Breast epithelium (tissue), 4 donors: ENCODE measurements at places on chromosomes 4 and X.

- no peak for DNase-seq
- H3K4me3 ChIP-seq: no peak overlapping the region
- H3K27me3 ChIP-seq: no peaks in the 10 kb centered on the region
- H3K4me1 ChIP-seq: no peaks in the 10 kb centered on the region
- H3K36me3 ChIP-seq: no peaks in the 10 kb centered on the region
- H3K27ac ChIP-seq: no peak overlapping the region
Measured at GRCh38 chr4:42927946-42928345, 35.4 kb downstream of the GRXCR1 start.

- no peaks in the 10 kb centered on the region for H3K27me3 ChIP-seq
- no peak overlapping the region for H3K4me3 ChIP-seq
- no peaks in the 10 kb centered on the region for H3K4me1 ChIP-seq
- DNase-seq: no peak
- no peak overlapping the region for H3K27ac ChIP-seq
- no peaks in the 10 kb centered on the region for H3K36me3 ChIP-seq
Measured at GRCh38 chr4:100823066-100823992, 305.5 kb upstream of the EMCN start.

DNA sequence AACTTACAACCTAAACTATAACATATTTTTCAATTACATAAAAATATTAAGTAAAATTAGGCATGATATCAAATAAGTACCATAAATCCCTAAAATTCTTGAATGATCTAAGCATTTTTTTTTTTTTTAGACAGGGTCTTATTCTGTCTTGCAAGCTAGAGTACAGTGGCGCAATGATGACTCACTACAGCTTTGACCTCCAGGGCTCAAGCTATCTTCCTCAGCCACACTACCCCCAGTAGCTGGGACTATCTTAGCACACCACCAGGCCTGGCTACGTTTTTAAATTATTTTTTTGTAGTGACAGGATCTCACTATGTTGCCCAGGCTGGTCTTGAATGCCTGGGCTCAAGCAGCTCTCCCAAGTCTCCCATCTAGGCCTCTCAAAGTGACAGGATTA is 1042.3 kb downstream of the FSTL5 start:
- no peak for DNase-seq
- no peaks in the 10 kb centered on the region for H3K4me1 ChIP-seq
- H3K27me3 ChIP-seq: no peaks in the 10 kb centered on the region
- no peak overlapping the region for H3K4me3 ChIP-seq

GRCh38 chrX:23919706-23920320 is 12.0 kb downstream of the CXorf58 start:
- no peak for DNase-seq
- no peak overlapping the region for H3K27ac ChIP-seq
- H3K27me3 ChIP-seq: peaks cover 21% of the 10 kb centered on the region
- H3K36me3 ChIP-seq: no peaks in the 10 kb centered on the region

- no peak for DNase-seq
- no peak overlapping the region for H3K27ac ChIP-seq
- H3K4me1 ChIP-seq: no peaks in the 10 kb centered on the region
- no peaks in the 10 kb centered on the region for H3K36me3 ChIP-seq
- peaks cover 4% of the 10 kb centered on the region for H3K27me3 ChIP-seq
Measured at GRCh38 chrX:14359316-14359715, 170.0 kb upstream of the GLRA2 start.

DNA sequence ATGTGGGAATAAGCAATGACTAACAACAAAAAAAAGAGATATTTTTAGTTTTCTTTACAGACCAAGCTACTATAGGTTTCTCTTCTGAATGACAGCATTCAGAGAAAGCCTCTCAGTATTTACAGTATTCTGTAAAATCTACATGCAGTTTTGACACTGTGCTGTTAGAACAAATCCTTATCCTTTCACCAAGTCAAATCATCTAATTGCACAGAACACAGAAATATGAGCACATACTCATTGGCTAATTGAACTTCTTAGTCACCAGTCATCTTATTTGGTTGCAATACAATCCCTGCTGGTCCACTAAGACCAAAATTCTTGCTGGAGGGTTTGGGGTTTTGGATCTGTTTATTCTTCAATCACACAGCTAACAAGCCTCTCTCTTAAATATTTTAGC is 5.7 kb downstream of the ACOT9 start:
- H3K27ac ChIP-seq: no peak overlapping the region
- H3K36me3 ChIP-seq: no peaks in the 10 kb centered on the region
- no peak overlapping the region for H3K4me3 ChIP-seq

GRCh38 chrX:22110729-22111494 is 78.8 kb downstream of the PHEX start:
- peaks cover 15% of the 10 kb centered on the region for H3K27me3 ChIP-seq
- H3K4me1 ChIP-seq: no peaks in the 10 kb centered on the region
- DNase-seq: no peak
- no peaks in the 10 kb centered on the region for H3K36me3 ChIP-seq
- no peak overlapping the region for H3K27ac ChIP-seq
- H3K4me3 ChIP-seq: no peak overlapping the region

- no peak for DNase-seq
- H3K36me3 ChIP-seq: no peaks in the 10 kb centered on the region
- no peak overlapping the region for H3K27ac ChIP-seq
- no peak overlapping the region for H3K4me3 ChIP-seq
- H3K4me1 ChIP-seq: no peaks in the 10 kb centered on the region
Measured at GRCh38 chr4:10164877-10165283, 48.3 kb upstream of the WDR1 start.

- no peaks in the 10 kb centered on the region for H3K36me3 ChIP-seq
- H3K27me3 ChIP-seq: no peaks in the 10 kb centered on the region
- no peak overlapping the region for H3K4me3 ChIP-seq
- H3K4me1 ChIP-seq: no peaks in the 10 kb centered on the region
Measured at GRCh38 chr4:25310066-25310802, 2.3 kb upstream of the ZCCHC4 start.

DNA sequence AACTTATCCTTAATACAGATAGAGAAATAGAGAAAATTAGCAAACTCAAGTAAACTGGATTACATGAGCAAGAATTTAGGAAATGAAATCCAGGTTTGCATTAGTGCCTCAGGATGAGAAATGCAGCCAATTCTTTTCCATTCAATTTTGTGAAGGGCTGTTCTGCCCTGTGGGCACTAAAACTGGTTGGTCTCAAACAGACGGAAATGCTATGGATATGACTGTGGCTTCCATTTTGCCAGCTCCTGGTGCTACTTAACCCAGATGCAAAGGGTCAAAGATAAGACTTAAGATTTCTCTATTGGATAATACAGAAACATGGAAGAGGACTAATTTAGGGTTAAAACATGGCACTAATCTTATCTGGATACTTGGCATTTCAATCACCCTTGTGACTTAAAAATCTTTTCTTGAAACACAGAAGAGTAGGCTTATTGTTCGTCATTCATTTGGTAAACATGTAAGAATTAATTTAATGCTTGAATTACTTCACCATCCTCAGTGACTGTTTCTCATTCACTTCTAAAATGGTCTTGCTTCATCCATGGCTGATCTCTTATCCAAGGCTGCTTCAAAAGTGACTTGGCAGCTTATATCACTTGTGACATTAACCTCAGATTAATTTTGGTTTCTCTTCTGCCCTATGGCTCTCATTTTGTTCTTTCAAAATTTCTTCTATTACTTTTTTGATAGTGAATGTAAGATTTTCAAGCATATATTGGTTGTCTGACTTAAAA is 1008.7 kb downstream of the GLUD2 start:
- H3K27ac ChIP-seq: no peak overlapping the region
- DNase-seq: no peak
- H3K36me3 ChIP-seq: no peaks in the 10 kb centered on the region
- no peak overlapping the region for H3K4me3 ChIP-seq

- H3K27me3 ChIP-seq: no peaks in the 10 kb centered on the region
- H3K27ac ChIP-seq: no peak overlapping the region
- no peaks in the 10 kb centered on the region for H3K4me1 ChIP-seq
- H3K36me3 ChIP-seq: no peaks in the 10 kb centered on the region
Measured at GRCh38 chr4:38371391-38371851, 292.6 kb upstream of the KLF3 start.

DNA sequence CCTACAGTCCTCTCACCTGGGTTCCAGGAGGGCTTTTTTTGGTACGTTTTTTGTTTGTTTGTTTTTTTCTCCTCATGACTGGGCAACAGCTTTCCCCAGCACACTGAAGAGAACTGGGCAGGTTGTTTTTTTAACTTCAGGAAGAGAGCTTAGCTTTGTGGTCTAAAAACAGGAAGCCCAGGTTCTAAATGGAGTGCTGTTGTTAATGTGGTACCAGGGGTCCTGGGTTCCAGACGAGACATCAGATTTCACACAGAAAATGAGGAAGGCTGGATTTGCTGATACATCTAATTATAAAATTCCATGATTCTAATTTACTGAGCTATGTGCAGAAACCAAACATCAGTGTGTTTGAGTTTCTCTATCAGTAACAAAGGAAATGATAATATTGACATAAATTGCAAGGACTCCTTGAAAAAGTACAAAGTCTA is 4.2 kb downstream of the MYOZ2 start:
- no peaks in the 10 kb centered on the region for H3K27me3 ChIP-seq
- no peaks in the 10 kb centered on the region for H3K4me1 ChIP-seq
- no peak overlapping the region for H3K27ac ChIP-seq
- no peak for DNase-seq
- H3K36me3 ChIP-seq: no peaks in the 10 kb centered on the region

DNA sequence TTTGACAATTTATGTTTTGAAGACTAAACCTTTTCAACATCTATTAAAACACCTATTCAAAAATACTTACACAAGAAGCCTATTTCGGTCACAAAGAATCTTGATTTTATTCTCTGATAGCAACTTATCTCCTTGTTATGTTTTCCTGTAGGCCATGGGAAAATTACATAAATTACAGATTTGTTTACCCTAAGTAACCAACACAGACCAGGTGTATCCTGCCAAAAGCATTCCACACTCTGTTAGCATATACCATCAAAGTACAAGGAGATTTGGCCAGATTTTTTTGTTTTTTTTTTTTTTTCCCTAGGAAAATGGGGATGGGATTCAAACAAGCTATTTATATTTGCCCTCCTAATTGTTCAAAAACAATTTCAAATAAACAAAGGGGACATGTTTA is 497.9 kb upstream of the MAGEB18 start:
- no peaks in the 10 kb centered on the region for H3K4me1 ChIP-seq
- no peak overlapping the region for H3K4me3 ChIP-seq
- DNase-seq: no peak
- no peaks in the 10 kb centered on the region for H3K36me3 ChIP-seq

DNA sequence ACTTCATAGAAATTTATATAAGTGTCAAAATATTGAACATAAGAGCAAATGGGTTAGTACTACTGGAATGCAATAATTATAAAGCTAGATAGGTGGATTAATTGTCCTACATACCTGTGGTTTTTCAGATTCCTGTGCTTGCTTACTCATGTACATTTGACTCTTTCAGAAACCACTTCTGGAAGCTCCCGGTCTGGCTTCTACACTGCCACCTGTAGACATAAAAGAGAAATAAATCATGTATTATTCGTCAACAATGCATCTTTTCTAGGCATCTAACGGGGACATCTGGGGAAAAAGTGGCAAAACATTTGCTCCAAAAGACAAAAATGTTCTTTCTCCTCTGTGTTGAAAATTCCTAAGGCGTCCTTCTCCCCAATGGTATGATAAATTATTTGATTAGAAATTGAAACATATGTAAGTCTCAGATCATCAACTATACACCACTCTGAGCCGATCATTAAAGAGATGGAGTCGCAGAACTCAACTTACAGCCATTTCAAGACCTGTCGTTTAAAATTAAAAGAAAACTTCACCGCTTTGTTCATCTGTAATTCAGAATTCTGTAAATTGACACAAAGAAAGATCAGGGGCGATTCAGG is 648.7 kb upstream of the DIPK2B start:
- DNase-seq: no peak
- H3K27me3 ChIP-seq: no peaks in the 10 kb centered on the region
- H3K36me3 ChIP-seq: no peaks in the 10 kb centered on the region
- H3K27ac ChIP-seq: no peak overlapping the region

DNA sequence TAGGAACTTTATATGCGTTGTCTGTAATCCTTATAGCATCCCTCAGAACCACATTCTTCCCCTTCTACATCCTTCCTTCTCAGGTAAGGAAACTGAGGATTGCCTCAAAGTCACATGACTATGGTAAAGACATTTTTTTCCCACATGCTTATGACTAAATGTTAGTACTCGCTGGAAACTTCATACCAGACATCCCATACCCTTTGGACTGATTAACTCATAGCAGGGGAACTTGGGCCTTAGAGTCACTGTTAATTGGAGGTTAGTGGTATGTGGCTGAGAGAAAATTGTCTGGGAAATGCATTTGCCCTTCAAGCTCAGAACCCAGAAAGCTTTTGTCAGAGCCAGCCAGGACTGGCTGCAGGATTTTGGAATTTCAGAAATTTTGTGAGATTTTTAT is 155.0 kb downstream of the RELL1 start:
- no peaks in the 10 kb centered on the region for H3K36me3 ChIP-seq
- H3K27me3 ChIP-seq: no peaks in the 10 kb centered on the region
- H3K4me1 ChIP-seq: no peaks in the 10 kb centered on the region
- no peak overlapping the region for H3K4me3 ChIP-seq

GRCh38 chr4:83171436-83172039 is 57.0 kb upstream of the PLAC8 start:
- H3K4me1 ChIP-seq: no peaks in the 10 kb centered on the region
- H3K4me3 ChIP-seq: no peak overlapping the region
- no peaks in the 10 kb centered on the region for H3K27me3 ChIP-seq
- no peak overlapping the region for H3K27ac ChIP-seq
- no peaks in the 10 kb centered on the region for H3K36me3 ChIP-seq

DNA sequence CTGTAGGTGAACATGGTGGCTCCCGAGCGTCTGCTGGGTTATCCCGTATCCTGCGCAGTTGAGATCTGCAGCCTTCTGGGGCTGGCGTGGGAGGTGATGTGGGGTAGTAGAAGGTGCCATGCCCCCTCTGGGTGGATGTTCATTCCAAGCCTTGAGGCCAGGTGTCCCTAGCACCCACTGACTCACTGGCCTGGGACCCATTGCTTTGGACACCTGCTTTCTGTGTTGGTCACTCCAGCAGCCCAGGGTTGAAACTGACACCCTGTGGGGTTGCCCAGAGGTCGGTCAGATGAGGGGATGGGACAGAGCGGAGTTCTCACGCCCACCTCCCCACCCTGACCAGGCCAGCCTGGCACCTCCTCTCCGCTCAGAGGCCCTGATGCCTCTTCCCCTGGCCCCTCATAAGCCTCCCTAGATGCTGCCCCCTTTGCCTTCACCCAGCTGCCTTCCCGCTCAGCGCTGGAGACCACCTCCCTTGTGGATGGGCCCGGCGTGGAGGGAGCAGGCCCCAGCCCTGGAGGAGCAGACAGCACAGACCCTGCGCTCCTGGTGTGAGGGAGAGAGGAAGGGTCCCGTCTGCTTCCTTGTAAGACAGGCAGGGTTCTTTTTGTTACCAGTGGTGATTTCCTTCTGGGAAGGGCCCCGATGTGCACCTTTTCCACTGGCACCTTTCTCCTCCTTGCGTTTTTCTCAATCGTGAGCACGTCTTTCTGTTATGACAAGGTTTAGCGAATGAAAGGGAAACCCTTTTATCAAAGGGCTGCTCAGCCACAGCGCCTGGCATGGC is 2.0 kb downstream of the DOK7 start:
- H3K4me3 ChIP-seq: no peak overlapping the region
- DNase-seq: no peak
- no peaks in the 10 kb centered on the region for H3K27me3 ChIP-seq
- no peaks in the 10 kb centered on the region for H3K36me3 ChIP-seq
